Stimulated activated CD8-positive, alpha-beta memory T cell treated with anti-CD3 and anti-CD28 coated beads, Interleukin-15, amount 100 ng/mL, for 48 hours (primary cell): ENCODE measurements at places on chromosomes 4 and X.

DNA sequence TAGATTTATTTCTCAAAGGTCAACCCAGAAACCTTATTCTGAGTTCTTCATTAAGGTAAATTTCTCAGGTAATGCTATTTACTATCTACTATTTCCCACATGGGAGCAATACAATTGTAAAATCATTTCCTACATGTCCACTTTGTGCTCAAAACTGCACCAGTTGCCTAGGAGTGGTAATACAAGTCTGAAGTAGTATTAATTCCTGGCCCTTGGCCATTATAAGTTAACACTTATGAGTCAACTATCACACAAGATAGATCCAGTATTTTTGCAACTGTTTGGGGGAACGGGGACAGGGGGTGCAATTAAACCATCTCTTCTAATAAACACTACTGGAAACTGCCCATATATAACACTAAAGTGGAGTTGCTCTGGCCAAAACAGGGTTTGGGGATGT is 48.9 kb downstream of the ACSL4 start:
- no peak for DNase-seq

- DNase-seq: no peak
Observed at GRCh38 chr4:154677300-154677699, 64.8 kb upstream of the FGG start.

GRCh38 chrX:30814978-30815377 is 74.1 kb downstream of the TAB3 start:
- no peak for DNase-seq

DNA sequence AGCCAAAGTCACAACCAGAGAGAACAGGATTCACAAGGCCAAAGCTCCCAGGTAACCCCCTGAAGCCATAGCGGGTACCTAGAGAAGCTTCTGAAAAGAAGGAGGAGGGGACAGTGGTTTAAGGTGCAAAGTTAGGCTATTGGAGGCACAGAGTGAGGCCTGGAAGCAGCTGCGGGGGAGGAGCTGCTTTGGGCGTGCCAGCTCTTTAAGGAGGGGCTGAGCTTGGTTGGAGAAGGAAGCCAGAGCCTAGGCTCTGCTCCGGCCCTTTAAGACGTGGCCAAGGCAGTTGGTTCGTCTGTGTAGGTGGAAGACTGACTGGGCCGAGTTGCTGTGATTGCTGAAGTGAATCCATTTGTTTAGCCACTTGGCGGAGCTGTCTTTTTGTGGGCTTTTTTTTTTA is 1.5 kb downstream of the KLF8 start:
- DNase-seq: no peak
